ENCODE measurements at places on chromosomes 6 and 20.

- DNase-seq: no peak
Observed at GRCh38 chr20:49620364-49621240, 52.7 kb upstream of the PTGIS start.

DNA sequence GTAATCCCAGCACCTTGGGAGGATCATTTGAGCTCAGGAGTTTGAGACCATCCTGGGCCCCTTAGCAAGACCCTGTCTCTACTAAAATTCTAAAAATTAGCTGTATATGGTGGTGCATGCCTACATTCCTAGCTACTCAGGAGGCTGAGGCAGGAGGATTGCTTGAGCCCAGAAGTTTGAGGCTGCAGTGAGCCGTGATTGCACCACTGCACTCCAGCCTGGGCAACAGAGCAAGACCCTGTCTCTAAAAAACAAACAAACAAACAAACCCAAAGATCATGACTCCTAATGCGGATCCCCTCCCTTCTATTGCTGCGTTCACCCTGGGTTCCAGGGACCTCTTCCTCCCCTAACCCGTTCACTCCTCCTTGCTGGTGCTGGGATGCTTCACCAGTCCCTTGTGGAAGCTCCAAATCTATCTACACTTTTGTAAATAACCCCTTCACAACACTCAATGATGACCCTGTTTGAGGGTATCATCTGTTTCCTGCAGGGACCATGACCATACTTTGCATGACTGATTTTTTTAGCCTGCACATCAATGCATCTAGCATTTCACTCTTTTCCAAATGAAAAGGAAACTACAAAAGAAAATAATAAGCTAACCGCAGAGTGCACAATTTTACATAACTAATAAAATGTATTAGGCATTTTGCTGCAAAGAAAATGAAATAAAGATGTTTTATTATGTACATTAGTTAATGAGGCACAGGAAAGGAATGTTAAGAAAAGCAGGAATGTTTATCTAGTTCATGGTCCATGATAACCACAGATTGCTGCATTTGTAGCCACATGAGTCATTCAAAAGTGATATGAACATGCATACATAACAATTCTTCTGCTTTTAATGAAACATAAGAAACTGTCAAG, 30.5 kb upstream of the IPCEF1 start:
- no peak for DNase-seq

- DNase-seq: no peak
Observed at GRCh38 chr6:168244961-168245551, 74.5 kb downstream of the DACT2 start.

DNA sequence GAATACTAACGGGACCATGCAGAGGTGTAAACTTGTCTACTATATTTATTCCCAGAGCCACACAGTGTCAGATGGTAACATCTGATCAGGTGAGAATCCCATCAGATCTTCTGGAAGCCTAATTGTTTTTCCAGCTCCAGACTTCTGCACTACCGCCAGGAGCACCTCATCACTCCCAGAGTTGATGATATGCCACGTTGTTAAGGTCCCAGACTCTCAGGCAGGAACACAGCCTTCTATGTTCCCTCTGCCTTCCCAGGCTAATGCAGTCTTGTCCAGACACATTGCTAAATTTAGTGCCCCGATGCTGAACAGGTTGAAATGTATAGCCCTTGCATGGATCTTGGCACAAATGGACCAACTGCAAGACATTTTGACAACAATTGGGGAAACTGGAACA, 86.2 kb downstream of the PROKR2 start:
- DNase-seq: no peak

- DNase-seq: no peak
Observed at GRCh38 chr6:35197196-35197595, 16.6 kb upstream of the SCUBE3 start.

GRCh38 chr6:11097476-11097875, 3.8 kb downstream of the SMIM13 start:
- DNase-seq: no peak

- no peak for DNase-seq
Observed at GRCh38 chr6:155328074-155328538, 13.8 kb upstream of the TFB1M start.

GRCh38 chr6:138805016-138805765, 9.3 kb downstream of the ECT2L start:
- DNase-seq: no peak

DNA sequence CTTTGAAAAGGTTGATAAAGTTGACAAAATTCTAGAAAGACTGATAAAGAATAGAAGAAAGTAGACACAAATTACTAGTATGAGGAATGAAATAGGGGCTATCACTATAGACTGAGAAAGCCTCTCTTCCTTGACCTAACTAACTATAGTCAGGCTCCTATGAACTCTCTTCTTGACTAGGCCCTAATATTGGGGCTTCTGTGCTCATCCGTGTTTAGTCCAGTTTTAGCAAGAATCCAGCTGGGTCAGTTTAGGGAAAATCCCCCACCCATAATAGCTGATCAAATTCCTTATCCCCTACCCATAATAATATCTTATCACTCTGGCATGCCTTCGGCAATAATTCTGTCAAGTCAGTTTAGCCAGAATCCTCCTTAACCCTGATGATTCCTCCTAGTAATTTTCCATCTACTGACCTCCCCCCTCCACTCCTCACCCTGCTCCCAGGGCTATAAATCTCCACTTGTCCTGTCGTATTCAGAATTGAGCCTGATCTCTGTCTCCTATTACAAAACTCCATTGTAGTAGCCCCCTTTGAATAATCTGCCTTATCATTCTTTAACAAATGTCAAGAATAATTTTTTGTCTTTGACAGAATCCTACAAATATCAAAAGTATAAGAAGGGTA, 138.1 kb downstream of the TFAP2A start:
- no peak for DNase-seq

- no peak for DNase-seq
Observed at GRCh38 chr6:116764961-116765841, at the start of gene FAM162B. Gene FAM162B (minus strand): TSS chr6:116765719. CDS start chr6:116765576, 143 bp downstream.

DNA sequence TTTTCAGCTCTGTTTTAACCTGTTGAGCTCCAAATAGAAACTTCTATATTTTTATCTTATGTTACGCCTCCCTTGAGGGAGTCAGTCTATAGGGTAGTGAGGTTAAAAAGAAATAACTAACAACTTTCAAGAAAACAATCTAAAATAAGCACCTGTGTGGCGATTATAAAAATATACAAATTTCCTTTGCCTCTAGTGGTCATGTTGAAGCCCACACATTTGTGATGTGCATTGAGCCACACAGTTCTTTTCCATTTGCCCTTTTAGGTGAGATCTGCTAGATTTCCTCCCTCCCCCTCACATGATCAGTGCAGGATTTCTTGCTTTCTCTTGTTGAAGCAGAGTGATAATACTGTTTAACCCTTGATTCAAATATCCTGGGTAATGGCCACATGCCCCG, 84.2 kb downstream of the MYB start:
- no peak for DNase-seq

DNA sequence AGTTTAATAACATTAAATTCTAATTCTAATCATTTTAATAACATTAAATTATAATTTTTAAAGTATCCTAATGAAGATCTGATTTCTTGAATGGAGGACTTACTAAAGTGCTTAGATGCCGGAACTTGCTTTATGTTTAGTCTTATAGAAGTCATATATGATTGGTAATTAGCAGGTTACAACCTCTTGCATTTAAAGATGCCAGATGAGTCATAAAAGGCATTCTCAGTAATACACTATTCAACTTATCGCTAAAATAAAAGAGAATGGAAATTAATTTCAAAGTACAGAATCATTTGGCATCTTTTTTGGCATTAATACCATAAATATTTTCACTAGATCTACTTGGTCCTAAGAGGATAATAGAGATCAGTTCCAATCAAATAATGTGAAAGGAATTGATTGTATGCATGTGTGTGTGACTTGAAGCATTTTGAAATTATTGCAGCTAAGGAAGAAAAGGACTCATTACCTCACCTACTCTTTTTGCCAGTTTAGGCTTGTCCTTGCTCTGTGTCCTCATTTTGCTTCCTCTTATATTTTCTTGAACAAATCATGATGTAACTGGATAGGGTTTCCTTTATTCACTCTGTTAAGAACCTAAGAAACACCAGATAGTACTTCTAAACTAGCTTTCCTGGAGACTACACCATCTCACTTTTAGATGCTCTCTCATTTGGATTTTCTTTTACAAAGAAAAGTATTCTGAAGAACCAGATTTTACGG, 2.7 kb downstream of the COL21A1 start:
- no peak for DNase-seq

- no peak for DNase-seq
Observed at GRCh38 chr6:143449714-143450452, 612 bp downstream of the ADAT2 start.

- DNase-seq: no peak
Observed at GRCh38 chr6:157219201-157220200, 103.8 kb downstream of the TMEM242 start.
